Coronary artery (tissue), 2 donors: ENCODE measurements at places on chromosomes 5 and 9.

DNA sequence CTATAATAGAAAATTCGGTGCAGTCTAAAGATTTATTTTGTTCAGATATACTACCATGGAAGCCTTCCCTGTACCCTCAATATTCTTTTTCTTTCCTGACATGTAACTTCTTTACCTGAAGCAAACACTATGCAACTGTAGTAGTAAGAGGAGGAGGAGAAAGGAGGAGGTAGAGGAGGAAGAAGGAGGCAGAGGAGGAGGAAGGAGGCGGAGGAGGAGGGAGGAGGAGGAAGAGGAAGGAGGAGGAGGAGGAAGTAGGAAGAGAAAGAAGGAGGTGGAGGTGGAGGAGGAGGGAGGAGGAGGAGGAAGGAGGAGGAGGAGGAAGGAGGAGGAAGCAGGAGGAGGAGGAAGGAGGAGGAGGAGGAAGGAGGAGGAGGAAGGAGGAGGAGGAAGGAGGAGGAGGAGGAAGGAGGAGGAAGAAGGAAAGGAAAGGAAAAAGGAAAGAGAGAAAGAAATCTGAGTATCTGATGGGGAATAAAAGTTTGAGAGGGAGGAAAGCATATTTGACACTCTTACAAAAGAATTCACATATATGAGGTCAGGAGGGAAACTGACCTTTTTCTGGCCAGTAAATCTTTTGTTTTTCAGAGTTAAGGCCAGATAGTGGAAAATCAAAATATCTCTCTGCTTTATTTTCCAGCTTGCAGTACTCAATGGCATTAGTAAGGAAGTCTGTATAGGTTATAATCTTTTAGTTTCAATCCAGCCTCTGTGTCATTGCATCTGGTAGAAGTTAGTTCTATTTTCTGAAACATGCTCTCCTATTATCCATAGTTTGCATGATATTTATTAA, 114.5 kb upstream of the LPAR1 start:
- no peak for DNase-seq

GRCh38 chr5:16791904-16792597, 144.0 kb downstream of the MYO10 start:
- DNase-seq: no peak

DNA sequence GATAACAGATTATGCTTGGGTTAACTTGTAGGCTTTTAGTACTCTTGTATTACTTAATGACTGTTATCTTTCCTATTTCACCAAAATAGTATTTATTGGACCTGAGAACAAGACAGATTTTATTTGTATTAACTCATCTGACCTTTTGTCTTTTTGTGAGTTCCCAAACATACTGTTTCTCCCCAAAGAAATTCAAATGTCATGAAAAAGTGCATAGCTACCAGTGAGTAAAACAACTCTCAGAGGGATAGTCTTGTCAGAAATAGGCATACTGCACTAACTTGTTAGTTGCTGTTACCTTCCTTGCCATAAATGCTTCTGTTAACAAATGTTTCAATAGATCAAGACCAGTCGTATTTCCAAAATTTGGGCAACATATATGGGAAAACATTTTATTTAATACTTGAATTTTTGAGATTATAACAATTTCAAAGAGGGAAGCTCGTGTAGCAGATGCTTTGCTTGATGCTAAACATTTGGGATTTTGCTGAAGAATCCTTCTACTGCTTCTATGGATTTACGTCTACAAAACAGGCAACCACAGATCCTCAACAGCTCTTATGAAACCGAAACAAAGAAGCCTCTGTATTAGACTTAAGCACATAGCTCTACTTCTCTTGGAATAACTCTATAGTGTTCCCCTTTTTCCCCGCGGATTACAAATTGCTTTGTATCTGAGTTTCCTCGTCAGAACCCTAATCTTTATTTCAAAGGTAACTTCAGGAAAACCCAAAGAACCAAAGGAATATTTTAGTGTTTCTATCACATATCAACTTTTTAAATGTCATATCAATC, 248.8 kb downstream of the MCTP1 start:
- DNase-seq: no peak

- DNase-seq: no peak
Measured at GRCh38 chr5:174694611-174695010, 29.8 kb upstream of the MSX2 start.

GRCh38 chr5:39058178-39058921, 15.8 kb downstream of the RICTOR start:
- DNase-seq: no peak

- DNase-seq: no peak
Measured at GRCh38 chr5:107670087-107670931, 428 bp downstream of the EFNA5 start.

- no peak for DNase-seq
Measured at GRCh38 chr5:12354686-12355085, 450.4 kb upstream of the CTNND2 start.

DNA sequence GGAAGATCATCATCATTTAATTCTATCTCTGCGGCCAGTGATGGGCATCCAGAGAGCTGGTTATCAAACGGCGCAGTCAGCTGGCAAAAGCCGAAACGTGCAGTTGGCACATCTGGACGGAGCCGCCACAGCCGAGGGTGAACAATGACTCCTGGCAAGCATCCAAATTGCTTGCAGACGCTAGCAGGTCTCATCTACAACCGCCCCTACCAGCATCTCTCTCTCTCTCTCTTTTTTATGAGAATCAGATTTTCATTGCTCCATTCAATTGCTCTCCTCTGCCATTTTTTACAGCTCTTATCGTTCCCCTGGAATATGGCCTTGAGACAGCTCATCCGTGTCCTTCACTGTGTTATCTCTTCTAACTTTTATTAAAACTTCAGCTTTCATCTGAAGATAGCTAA, 165.2 kb downstream of the MAPKAP1 start:
- no peak for DNase-seq

DNA sequence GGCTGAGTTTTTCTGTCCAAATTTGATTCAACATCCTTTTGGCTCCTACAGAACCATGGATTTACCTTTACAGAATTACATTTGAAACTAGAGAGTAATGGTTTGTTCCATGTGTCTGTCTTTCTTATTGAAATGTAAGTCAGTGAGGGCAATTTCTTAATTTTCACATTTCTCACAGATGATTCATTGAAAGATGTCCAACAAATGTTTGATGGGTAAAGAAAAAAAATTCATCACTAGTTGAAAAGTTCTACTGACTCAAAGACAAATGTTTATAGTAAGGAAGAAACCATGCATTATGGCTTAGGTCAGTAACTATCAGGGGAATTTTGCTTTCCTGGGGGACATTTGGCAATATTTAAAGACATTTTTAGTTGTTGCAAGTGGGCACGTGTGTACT, 131.6 kb upstream of the TRPM3 start:
- no peak for DNase-seq

- DNase-seq: no peak
Measured at GRCh38 chr5:137596941-137597340, 97.8 kb upstream of the SPOCK1 start.

DNA sequence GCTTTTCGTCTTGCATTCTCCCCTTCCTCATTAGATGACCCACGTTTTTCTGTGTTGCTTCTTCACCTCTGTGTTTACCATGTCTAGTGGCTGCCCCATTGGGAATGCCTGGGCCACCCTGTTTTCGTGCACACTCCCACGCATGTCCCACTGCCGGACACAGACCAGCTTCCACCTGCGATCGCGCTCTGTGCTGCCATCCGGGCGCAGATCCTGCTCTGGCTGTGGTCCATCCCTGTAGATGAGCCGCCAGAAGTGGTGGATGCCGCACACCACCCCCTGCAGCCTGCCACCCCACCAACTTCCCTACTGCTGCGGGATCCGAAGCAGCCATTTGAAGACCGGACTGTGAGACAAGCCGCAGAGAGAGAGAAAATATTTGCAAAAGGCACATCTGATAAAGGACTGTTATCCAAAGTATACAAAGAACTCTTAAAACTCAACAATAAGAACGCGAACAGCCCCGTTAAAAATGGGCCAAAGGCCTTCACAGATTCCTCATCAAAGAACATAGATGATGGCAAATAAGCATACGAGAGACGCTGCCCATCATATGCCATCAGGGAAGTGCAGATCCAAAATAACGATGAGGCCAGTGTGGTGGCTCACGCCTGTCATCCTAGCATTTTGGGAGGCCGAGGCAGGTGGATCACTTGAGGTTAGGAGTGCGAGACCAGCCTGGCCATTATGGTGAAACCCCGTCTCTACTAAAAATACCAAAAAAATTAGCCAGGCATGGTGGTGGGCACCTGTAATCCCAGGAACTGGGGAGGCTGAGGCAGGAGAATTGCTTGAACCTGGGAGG, 163.7 kb downstream of the COL23A1 start:
- peak; percentile 33 for DNase-seq
